ENCODE measurements at places on chromosomes 13 and 19.
A peak's percentile ranks its signal among the peaks of the same experiment; 100 is the strongest.

DNA sequence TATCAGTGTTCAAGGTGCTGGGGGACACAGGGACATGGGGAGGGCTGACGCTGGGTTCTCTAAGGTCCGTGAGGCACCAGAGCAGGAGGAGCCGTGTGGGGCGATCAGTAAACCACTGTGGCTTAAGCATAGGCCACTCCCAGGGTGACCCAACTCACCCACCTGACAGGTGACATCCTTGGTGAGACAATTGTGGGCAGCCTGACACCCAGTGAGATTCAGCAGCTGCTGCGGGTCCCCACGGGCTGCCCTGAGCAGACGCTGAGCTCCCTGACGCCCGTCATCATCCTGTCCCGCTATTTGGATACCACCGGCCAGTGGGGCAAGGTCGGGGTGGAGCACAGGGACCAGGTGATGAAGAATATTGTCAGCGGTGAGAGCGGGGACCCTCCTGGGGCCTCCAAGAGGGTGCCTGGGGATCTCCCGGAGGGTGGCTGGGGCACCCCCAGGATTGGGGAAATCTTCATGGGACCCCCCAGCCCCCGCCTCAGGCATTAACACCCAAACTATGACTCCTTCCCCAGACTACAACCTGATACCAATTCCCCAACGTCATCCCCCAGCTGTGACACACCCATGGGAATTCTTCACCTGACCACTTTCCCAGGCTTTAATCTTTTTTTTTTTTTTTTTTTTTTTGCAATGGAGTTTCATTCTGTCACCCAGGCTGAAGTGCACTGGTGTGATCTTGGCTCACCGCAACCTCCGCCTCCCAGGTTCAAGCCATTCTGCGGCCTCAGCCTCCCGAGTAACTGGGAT is 33.3 kb upstream of the SHFL start:
- no peak for DNase-seq

DNA sequence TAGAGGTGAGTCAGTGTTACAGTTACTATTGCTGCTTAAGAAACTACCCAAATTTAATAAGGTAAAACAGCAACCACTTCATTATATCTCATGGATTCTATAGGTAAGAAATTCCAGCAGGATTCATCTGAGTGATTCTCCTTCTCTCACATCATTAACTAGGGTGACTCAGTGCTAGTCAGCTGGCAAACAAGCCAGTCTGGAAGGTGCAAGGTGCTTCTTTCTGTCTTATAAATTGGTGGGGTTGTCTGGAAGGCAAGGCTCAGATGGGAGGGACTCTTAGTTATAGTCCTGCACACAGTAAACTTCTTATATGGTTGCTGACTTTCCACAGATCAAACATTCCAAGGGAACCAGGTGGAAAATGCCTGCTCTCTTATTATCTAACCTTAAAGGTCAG is 484.5 kb downstream of the GPC5 start:
- DNase-seq, result no peak

- DNase-seq, result no peak
These were observed 2.8 kb upstream of the LIN7B start for GRCh38 chr19:49111218-49111998.

GRCh38 chr19:51127032-51127431 is 2.3 kb downstream of the SIGLEC9 start:
- no peak for DNase-seq

- DNase-seq, result no peak
These were observed 111.0 kb downstream of the FNDC3A start for GRCh38 chr13:49086722-49087121.

DNA sequence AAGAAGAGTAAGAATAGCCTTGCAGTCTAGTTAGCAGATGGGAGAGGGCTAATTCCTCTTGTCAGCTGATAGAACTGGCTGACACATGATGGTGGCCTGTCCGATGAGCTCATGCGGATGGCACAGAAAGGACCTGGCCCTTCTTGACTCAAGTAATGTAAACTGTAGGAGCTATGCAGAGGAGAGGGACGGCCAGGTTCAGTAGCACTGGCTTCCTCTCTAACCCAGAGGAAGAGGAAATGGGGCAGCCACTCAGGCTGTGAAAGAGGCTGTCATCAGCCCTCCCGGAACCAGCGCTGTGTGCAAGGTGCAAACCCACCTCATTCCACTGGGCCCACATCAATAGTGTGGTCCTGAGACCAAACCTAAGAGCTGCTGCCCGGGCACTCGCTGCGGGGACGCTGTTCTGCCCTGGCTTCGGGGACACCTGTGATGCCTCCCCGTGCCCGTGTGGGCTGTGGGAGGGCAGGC is 30.8 kb upstream of the USE1 start:
- no peak for DNase-seq

- DNase-seq, result peak; percentile 9
These were observed 47.7 kb upstream of the USPL1 start for GRCh38 chr13:30569901-30570576.

- DNase-seq, result no peak
These were observed 4.6 kb downstream of the LINGO3 start for GRCh38 chr19:2303211-2303798.

- DNase-seq, result no peak
These were observed 12.8 kb downstream of the MOB3A start for GRCh38 chr19:2083174-2083854.

GRCh38 chr13:63851526-63851925 is 2435.9 kb upstream of the PCDH20 start:
- no peak for DNase-seq

DNA sequence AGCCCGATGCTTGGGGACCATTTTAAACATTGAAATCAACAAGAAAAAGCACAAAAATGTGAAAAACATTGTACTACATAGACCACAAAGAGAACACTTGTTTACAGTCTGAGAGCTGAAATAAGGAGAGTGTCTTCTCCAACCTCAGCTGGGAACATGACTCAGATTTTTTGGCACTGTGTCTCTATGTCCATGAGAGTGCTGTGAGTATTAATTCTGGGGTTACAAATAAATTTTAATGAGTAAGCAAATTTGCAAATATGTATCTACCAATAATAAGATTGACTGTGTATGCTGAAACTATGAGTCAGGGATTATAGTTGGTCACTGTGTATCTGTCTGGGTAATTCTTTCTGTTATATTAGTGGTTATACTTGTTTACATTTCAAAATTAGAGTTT is 174.0 kb downstream of the DCT start:
- DNase-seq, result no peak

GRCh38 chr19:47309038-47309437 is 623 bp upstream of the C5AR1 start:
- DNase-seq, result no peak

GRCh38 chr19:42081584-42082203 is 5.7 kb downstream of the ZNF574 start:
- peak; percentile 1 for DNase-seq

DNA sequence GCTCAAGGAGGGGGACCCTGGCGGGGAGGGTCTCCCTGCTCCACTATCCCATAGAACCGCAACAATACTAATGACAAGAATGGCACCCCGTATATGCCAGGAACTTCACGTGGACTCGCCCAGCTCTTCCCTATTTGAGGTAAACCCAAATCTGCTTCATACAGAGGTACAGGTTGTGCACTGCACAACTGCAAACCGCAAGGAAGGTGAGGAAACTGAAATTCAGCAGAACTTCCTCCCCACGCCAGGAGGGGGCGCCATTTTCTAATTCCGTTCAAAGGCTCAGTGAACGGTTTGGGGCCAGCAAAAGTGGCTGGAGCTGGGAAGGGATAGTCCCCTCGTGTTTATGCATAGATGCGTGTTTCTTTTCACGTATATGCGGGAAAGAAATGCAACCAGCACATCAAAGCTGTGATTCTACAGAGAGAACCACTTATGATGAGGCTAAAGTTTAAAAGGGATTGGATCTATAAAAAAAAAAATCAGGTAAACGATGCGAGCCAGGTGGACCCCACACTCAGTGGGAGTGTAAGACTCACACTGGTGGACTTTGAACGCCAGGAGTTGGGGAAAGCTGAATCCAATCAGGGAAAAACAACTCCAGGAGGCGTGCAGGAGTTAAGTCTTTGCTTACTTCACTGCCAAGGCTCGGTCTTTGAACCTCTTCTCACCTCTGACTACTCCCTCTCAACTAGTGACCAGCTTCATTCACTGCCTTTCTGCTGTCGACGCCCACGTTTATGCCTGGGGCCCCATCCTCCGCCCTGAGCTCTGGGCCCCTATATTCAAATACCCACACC is 20.3 kb downstream of the C19orf81 start:
- DNase-seq, result peak; percentile 21

GRCh38 chr13:35796623-35797022 is 320.1 kb upstream of the MAB21L1 start:
- DNase-seq, result no peak

- no peak for DNase-seq
These were observed 9.6 kb upstream of the HTR2A start for GRCh38 chr13:46906405-46906804.

DNA sequence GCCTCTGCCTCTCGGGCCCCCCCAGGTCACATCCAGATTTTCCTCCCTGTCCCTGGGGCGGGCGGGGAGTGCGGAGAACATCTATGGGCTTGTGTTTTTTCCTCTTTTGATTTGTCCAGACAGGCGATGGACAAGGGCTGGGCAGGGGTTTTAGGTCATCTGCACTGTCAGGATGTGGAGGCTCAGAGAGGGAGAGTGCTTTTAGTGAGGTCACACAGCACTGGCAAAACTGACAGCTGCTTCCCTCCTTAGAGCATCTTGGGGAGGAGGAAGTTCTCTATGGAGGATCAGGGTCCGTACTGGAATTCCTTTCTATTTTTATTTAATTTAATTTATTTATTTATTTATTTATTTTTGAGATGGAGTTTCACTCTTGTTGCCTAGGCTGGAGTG is 38.9 kb downstream of the NFIC start:
- no peak for DNase-seq

GRCh38 chr19:47726467-47726866 is 13.2 kb downstream of the EHD2 start:
- no peak for DNase-seq

DNA sequence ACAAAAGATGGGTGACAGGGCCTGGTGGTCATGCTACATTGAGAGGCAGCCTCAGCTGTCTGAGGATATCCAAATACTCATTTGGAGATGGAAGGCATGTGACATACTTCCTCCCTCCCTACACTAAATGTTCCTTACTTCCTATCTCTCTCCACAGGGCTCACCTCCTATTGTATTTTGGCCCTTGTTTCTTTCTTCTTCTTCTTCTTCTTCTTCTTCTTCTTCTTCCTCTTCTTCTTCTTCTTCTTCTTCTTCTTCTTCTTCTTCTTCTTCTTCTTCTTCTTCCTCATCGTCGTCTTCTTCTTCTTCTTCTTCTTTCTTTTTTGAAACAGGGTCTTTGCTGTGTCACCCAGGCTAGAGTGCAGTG is 71.8 kb upstream of the POMP start:
- DNase-seq, result no peak

GRCh38 chr13:30496147-30496546 is 30.4 kb upstream of the HMGB1 start:
- no peak for DNase-seq

DNA sequence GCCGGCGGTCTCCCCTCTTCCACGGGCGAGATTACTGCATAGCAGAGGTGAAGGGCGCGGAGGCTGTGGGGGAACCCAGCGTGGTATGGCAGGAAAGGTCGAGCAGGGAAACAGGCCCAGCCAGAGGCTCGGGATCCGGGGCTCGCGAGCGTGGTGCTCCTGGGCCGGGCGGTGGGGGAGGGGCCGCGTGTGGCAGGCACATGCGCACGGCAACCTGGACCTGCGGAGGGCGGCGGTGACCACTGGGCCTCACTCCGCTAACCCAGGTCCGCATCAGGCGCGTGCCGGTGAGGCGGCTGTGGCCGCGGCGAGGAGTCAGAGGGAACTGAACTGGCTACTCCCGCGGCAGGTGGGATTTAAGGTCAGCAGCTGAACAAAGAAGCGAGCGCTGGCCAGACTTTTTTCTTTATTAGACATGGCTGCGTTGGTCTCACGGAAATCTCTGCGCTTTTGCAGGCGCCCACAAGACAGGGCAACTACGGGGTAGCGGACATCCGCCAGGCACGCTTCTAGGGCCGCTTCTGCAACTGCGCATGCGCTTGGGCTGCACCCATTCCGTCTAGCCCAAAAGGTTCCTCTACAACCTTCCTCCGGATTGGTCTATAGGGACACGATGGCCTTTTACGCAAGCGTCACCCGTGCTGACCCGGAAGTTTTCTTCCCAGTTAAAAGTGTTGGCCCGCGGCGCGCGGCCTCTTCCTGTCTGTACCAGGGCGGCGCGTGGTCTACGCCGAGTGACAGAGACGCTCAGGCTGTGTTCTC is at the start of gene RPS5:
TSS of gene RPS5 (plus strand) at position 694 of the 762 bp plus-strand sequence. CDS start 869 bp downstream, outside the sequence.
- DNase-seq, result peak; percentile 99

DNA sequence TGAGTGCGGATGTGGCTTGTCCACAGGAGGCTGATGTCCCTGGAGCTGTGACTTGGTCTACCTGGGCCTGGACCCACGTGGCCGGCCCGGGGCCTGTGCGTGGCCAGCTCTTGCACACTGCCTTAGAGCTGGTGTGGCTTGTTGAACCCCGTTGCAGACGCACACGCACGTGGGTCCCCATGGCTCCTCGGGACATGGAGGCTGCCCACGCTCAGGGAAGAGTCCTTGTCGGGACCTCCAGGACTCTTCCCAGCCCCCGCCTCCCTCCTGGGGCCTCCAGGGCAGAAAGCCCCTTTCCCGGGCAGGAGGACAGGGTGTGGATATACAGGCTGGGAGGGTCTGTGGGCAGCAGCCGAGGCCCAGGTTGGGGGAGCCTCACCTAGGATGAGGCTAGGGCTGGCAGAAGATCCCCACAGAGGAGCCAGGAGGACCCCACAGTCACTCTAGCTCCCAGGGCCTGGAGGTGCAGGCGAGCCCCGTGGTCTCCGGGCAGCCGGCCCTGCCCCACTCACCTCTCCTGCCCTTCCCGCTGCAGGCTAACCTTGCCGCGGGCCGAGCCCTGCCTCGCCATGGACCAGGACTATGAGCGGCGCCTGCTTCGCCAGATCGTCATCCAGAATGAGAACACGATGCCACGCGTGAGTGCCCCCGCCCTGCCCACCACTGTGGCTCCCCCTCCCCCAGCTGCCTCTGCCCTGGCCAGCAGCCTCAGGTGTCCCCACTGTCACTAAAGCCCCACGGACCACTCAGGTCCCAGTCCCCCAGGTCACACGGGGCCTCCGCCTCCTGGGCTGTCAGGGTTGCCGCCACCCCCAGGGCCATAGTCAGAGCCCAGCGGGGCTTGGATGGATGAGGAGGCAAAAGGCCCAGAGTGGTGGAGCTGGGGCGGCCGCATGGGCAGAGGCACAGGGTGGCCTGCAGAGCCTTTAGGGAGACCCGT is 16.3 kb upstream of the TEKTIP1 start:
- no peak for DNase-seq

GRCh38 chr13:33832872-33833271 is 14.9 kb downstream of the RFC3 start:
- DNase-seq, result no peak

DNA sequence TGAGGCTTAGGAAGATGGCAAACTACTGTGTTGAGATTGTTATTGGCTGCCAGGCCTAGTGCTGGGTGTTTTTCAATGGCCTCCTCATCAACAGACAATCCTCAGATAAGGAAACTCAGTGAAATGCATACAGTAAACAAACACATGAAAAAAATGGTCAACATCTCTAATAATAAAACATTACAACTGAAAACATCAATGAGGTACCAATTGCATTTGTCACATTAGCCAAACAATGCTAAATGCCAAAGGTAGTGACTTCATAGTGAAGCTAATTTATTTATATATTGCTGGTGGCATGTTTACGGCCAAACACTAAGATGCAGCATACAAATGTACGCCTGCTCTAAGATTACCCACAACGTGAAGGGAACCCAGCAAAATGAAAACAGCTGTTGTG is 224.0 kb upstream of the UBL3 start:
- DNase-seq, result no peak
